ENCODE measurements at places on chromosomes 6 and 20.

- no peak for DNase-seq
These were observed 18.3 kb upstream of the SNAP25 start for GRCh38 chr20:10200330-10200729.

GRCh38 chr20:35698298-35699126, 640 bp downstream of the NFS1 start:
- DNase-seq, result peak; percentile 40

DNA sequence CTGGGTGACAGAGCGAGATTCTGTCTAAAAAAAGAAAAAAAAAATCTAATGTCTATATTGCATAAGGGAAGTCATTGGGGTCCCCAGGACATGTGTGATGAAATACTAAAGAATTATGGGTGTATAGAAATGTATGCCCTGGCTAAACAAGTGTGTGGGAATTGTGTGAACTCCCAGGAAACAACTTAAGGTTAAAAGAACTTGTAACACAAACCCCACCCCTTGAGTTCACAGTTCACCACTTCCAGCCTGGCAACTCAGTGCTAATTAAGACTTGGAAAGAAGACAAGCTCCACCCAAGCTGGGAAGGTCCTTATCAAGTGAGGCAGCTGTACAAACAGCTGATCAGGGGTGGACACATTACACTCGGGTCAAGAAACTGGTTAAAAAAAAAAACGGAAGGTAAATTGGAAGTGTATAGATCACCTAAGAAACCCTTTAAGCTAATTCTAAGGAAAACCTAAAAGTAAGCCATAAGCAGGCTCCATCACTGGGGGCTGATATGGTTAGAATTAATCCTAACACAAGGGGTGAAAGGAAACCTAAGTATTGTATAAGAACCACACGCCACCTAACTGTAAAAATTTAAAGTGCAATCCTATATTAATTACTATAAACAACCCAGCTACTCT, 25.2 kb downstream of the HLA-A start:
- no peak for DNase-seq

DNA sequence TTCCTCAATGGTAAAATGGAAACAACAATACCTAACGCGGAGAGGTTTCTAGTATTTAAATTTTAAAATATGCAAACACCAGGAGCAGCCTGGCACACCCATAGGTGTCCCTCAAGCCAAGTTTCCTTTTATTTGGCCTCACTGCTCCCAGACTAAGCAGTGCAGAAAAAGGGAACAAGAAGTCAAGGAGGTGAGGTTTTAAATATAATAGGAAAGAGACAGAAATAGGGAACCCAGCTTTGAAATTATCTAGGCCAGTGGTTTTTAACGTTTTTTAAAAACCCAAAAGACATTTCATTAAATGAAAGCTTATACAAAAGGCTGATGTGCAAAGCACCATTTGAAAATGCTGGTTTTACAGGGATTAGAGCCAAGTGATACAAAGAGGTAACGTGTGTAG, 109.6 kb downstream of the SLC22A3 start:
- DNase-seq, result no peak

- no peak for DNase-seq
These were observed 35.0 kb downstream of the NKAIN2 start for GRCh38 chr6:123838505-123839234.

Data from SJSA1 (cell line).